Natural killer cell (primary cell): ENCODE measurements at places on chromosomes 1 and 21. TPM values are rescaled to one million over a fixed set of nuclear protein-coding genes. Genes with fewer than 3 reads are reported as not detected.

NPPB gene
- total RNA-seq, result not detected

METTL25B gene
- 25.3 TPM for total RNA-seq

CLCA4 gene
- not detected for total RNA-seq

OR2G6 gene
- total RNA-seq, result not detected

DNA sequence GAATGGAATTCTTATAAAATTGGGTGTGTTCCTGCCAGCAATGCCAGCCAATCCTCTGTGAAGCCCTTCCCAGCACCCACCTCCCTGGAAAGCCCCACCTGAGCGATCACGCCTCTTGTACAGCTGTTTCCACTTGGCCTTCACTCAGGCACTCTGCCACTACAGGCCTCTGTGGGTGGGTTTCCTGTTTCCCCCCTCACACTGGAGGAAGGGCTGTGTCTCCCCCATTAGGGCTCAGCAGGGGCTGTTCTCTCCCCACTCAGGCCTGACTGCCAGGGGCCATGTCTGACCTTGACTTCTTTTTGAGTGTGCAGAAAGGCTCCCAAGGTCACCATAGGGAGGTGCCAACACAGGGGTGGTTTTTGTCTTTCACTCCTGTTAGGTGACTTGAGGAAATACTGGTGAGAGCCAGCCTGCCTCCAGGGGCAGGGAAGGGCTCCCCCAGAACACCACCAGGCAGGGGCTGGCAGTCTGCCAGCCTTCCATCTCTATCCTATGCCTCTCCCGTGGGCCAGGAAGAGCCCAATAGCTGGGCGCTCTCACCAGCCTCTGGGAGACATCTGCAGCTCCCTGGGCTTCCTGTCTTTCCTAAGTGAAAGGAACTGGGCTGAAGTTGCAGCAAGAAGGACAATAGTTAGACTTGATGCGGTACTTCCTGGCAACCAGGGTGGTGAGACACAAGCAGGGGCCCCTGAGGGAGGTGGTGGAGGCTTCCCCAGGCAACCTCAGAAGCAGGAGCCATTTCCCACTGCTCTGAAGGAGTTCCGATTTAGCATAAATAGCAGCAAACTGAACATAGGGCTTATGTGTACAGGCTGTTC lies 49.1 kb downstream of the ELK4 start:
- DNase-seq, result no peak

GRCh38 chr21:36456729-36457414 lies 23.1 kb downstream of the CLDN14 start:
- DNase-seq, result no peak

- DNase-seq, result no peak
These were observed 7.4 kb upstream of the UBE4B start for GRCh38 chr1:10025354-10025753.

GRCh38 chr1:93042187-93043056 lies 36.7 kb upstream of the MTF2 start:
- DNase-seq, result peak; percentile 88

DNA sequence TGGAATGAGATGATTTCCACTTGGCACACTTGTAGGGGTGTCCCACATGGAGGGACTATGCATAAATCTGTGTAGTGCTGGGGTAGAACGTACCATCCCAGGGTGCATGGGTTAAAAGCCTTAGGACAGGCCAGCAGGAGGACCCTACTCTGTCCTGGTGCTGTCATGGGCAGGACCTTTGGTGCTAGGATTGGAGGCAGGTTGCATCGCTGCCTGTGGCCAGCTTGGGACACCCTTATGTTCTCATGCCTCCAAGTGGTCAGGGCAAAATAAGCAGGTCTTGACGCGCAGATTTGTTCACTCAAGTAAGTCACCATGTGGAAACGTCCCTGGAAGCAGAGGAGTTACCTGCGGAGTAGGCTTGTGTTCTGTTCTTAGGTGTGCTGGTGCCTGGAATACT lies 49.5 kb upstream of the RAB3GAP2 start:
- no peak for DNase-seq

DNA sequence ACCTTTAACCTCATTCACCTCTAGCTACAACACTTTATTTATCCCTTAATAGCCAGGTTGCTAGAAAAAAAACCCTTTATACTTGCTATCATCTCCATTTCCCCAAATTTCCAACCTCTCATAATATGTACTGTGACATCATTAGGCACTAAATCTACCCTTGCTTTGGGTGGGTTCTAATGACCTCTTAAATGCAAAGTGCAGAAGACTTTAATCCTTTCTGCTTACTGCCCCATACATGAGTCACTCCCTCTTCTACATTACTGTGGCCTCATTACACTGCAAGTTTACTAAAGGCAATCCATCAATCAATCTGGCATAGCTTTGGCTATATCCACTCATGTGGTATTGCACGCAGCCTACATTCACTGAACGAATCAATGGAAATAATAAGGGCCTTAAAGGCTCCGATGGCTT lies 353.3 kb downstream of the SMYD3 start:
- DNase-seq, result no peak

DNA sequence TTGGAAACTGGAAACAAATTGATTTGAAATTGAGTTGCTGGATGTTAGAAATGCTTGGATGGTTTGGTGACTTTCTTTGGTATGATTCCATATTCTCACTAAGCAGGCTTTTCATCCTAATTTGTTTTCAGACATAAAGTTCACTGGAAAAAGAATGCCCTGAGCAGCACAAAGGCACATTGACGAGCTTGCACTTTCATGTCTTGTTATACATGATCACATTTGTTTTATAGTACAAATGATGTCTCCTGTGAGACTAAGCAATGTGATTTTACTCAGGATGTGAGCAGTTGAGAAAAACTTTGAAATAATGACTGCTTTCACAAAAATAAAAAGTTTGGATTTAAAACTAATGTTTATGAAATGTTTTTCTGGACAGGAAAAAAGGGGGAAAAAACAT lies 63.6 kb downstream of the KCNT2 start:
- DNase-seq, result no peak

DNA sequence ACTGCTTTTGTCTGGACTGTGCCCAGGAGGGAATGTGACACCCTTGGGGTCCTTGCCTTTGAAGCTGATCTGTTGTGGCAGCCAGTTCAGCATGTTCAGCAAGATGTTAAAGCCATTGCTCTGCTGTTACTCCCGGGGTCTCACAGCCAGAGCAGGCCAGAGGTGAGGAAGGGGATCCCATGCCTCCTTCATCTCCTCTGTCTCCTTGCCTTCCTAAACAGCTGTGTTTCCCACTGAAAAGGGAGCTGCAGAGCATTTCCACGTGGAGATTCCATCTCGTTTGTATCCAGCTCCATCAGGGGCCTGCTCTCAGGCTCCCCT lies 135.8 kb upstream of the COL6A1 start:
- DNase-seq, result no peak

- no peak for DNase-seq
These were observed 40.5 kb downstream of the RCSD1 start for GRCh38 chr1:167670563-167670962.

GRCh38 chr1:228478912-228479711 lies 8.1 kb upstream of the RNF187 start:
- DNase-seq, result no peak

DNA sequence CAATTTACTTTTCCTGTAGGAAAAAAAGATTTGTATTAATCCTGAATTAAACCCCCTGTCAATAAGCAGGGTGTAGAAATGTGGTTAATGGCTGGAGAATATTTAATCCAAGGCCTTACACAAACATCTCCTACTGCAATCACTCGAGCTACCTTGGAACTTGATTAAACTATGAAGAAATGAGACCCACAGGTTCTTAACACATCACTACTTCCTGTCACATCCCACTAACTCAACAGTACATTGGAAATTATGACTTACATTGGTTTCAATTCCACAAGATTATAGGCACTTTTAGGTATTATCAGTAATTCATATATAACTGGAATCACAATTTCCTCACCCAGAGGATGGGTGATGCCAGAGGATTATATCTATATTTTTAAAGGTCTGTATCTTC lies 480.3 kb downstream of the MRPL39 start:
- DNase-seq, result no peak

DNA sequence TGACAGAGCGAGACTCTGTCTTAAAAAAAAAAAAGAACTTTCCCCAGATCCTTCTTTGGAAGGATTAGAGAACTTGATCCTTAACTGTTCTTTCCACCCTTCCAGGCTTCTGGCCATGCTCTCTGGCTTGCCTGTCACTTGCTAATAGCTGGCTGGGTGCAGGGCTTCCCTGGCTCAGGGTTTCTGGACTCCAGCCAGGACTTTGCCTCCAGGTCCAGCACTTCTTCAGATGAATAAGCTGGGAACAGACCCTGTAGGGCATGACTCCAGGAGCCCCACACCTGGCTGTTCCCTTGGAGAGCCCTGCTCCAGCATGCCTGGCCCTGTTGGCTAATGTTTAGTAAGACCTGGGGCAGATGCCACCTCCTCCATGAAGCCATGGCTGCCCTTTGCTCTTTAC lies 3.3 kb upstream of the NT5C1A start:
- DNase-seq, result no peak
